ENCODE measurements at places on chromosomes 7 and 10.

GRCh38 chr10:386771-387592 lies 251.7 kb downstream of the ZMYND11 start:
- no peak for DNase-seq

DNA sequence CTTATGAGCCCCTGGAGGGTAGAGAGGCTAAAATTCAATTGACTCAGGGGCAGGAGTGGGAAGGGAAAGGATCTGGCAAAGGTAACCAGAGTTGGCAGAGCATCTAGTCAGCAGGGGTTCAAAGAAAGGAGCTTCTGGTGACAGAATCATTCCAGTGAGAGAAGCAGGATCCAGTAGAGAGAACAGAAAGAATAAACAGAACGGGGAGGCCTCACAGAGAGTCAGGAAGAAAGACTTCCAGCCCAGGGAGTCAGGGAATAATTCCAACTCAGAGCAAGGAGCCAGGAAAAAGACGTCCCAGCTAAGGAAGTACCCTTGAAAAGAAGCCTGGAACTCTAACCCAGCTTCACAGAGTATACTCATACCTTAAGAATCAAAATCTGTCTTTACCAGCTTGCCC lies 66.6 kb upstream of the CPXM2 start:
- DNase-seq = no peak

- DNase-seq = peak; percentile 73
Measured at GRCh38 chr10:69237528-69238159, 17.5 kb downstream of the HKDC1 start.

GRCh38 chr10:119441151-119441821 lies 101.2 kb downstream of the RGS10 start:
- no peak for DNase-seq

DNA sequence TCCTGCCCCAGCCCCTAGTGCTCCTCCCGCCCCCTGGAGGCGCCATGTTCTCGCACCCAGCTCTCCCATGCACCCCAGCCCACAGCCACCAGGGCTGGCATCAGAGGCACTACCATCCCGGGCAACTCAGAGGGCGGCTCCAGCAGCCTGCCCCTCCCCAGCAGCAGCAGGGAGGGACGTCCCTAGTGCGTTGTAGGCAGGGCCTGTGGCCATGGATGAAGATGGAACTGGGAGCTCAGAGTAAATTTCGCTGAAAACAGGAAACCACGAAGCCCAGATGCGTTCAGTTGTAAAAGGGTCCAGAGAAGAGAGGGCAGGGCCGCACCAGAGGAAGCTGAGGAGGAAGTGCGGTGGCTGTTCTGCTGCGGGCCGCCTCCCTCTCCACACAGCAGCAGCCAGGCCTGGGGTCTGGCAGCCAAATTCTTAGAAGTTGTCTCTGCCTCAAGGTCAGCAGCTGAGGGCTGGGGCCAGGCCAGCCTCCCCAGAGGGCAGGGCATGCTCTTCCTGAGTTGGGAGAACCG lies 24.6 kb downstream of the VSIR start:
- DNase-seq = no peak

DNA sequence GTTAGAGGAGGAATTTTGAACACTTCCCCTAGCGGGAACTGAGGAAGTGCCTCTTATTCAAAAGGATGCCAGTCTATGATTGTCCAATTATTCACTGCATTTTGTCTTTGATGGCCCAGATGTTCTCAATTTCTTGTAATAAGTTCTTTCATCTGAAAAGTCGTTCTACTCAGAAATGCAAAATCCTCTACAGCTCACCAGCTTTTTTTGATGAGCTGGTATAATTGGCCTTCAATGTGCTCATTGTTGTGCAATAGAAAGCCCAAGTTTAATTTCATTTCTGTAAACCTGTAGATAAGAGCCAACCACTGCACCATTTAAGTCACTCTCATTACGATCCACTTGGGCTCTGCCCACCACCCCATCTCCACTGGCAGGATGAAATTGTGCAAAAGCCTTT lies 978.7 kb upstream of the AUTS2 start:
- no peak for DNase-seq

GRCh38 chr10:133231946-133232574 lies 2.0 kb downstream of the UTF1 start:
- DNase-seq = no peak

DNA sequence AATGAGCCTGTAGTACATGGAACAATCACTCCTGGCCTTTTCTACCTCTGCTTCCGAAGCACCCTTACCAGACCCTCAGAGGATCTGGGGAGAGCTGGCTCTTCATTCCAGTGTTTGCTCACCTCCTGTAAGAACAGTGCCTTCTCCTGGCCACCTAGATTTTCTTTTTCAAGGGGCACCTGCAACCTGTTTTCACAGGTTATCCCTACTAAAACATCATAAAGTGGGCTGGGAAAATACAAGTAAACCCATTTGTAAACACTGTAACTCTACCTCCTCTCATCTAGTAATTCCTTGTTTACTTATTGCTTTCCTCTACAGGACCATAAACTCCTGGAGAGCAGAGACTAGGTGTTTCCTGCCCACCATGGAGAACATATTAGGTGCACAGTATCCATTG lies 1.1 kb downstream of the PIK3AP1 start:
- no peak for DNase-seq

- DNase-seq = no peak
Measured at GRCh38 chr7:43163885-43164284, 51.4 kb downstream of the HECW1 start.

- no peak for DNase-seq
Measured at GRCh38 chr7:108511939-108512338, 14.0 kb downstream of the PNPLA8 start.

GRCh38 chr7:46450425-46450824 lies 529.4 kb upstream of the IGFBP3 start:
- DNase-seq = no peak
